AG04449 (cell line): ENCODE measurements at places on chromosomes 5 and 9.

DNA sequence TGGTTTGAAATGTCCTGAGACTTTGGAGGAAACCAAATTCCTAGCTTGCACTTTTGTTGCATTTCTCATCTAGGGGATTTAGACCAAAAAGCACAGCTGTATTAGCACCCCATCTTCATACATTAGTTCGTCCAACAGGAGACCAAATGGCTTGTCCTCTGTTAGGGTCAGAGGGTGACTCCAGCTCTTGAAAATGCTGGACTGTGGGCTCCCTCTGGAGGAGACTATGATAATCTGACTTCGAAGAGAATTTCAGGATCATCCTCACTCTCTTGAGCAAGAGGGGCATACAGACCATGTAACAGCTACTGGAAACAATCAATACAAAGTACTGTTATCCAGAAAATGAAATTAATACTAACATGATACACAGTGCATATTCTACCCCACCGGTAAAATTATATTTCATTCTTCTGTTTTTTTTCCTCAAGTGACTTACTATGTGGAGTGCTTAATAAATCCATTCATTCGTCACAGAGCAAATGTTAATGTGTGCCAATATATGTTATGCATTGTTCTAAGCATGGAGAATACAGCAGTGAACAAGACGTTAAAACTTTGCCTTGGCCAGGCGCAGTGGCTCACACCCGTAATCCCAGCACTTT, 63.7 kb upstream of the PPP2CA start:
- DNase-seq: peak; percentile 26

DNA sequence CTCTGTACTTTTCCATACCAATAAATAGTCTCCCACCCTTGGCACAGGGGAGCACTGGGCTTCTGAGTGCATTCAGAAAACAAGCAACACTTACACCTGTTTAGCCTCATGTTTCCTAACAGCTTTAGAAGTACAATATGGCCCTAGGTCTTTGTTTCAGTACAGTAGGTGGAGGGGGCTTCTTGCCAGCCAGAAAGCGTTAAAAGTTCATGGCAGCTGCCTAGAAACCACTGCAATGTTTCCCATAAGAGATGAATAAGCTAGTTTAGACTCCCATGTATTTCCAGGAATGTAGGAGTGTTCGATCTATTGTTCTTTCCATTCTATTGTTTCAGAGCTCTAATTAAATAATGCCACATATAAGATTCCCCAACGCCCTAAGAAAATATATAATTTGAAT, 444.8 kb downstream of the ARHGEF28 start:
- no peak for DNase-seq

DNA sequence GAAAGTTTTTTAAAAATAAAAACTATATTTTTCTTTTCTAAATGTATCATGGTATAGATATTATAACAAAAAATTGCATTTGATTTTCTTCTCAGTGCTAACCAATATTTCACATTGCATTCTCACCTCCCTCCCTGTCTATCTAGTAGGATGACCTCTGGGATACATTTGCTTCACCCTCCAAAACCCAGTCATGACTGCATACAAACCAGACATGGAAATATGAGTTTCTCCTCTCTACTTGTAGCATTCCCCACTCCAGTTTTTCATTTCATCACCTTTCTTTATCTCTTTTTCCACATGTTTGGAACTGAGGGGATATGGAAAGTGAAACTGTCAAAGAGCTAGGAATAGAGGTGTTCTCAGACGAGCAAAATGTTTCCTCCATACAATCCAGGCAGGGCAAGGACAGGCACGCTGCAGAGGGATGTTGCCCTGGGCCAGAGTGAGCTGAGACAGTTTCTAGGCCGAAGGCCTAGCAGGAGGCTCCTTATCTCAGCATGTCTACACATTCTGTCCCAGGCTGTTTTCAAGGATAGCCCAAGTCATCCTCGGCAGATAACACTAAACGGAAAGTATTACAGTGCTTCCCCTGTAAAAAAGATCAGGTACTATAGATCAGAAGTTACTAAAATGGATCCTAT, 46.7 kb downstream of the MEF2C start:
- no peak for DNase-seq

- DNase-seq: peak; percentile 42
Measured at GRCh38 chr5:169300468-169301385, at the start of gene SLIT3. Gene SLIT3 (minus strand): TSS chr5:169301139. CDS start chr5:169300709, 430 bp downstream.

DNA sequence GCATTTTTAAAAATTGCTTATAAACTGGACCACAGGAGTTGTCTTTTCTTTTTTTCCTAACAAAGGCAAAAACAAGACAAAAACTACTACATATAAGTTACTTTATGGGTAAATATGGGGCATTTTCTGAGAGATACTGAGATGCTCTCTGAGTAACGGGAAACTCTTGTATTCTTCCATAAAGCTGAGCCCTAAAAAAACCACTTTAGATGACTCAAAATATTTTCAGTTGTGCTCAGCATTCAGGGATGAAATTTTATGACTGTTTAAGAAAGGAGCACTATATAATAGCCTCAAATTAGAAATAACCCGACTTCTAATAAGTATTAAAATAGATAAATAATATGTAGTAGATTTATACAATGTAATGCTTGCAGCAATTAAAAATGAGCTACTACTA, 644.5 kb downstream of the KCTD16 start:
- DNase-seq: no peak

- DNase-seq: no peak
Measured at GRCh38 chr5:107661038-107661649, 9.6 kb downstream of the EFNA5 start.

- DNase-seq: no peak
Measured at GRCh38 chr9:134770972-134771971, 109.3 kb upstream of the FCN2 start.
